ENCODE measurements at places on chromosomes 1 and 21.
A peak's percentile ranks its signal among the peaks of the same experiment; 100 is the strongest.

- DNase-seq = peak; percentile 53
Observed at GRCh38 chr1:107139833-107140702, 771 bp upstream of the NTNG1 start.

- DNase-seq = no peak
Observed at GRCh38 chr1:46806196-46807020, 7.6 kb downstream of the CYP4B1 start.

- no peak for DNase-seq
Observed at GRCh38 chr1:176529395-176530090, 66.6 kb downstream of the PAPPA2 start.

GRCh38 chr1:80369780-80370179 is 1363.2 kb upstream of the ADGRL4 start:
- DNase-seq = no peak

GRCh38 chr21:36265431-36265830 is 54.6 kb upstream of the MORC3 start:
- DNase-seq = no peak

DNA sequence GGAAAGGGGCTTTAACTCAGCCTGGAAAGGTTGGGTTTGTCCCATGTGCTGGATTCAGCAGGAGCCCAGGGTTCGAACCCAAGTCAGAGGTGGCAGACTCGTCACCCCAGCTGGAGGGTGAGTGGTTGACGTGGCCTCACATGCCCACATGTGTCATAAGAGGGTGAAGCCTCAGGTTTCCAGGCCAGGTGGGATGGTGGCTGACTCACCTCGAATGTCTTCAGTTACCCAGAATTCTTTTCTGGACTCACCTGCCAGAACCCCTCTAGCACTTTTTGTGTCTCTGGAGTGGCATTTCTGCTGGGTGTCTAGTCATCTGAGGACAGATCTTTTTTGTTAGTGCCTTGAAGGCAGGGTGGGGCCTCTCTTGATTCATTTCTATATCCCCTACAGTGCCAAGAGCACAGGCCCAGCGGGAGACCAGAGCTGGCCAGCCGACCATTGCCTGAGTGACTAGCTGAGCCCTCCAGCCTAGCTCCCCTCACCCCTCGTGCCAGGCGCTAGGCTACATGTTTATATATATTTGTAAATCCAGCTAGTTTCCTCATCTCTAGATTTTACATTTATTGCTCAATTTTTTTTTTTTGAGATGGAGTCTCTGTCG is 28.1 kb downstream of the IL6R start:
- DNase-seq = no peak

DNA sequence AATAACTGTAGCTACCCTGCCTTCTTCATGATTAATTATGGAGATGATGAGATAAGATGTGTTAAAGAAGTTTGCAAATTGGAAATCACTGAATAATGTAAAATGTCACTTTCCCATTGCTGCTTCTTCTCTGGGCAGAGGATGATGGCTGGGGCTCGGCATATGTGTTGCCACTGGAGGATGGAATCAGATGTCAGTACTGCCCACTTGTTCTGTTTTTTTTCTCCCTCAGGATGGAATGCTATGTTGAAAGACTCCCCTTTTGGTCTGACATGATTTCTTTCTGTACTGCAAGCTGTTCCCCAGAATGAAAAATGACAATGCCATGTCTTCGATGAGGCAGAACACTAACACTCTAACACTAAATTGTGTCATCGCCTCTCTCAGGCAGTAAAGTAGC is 373.9 kb upstream of the SPAG17 start:
- DNase-seq = no peak

GRCh38 chr1:28145728-28146127 is 30.8 kb downstream of the PTAFR start:
- DNase-seq = no peak

DNA sequence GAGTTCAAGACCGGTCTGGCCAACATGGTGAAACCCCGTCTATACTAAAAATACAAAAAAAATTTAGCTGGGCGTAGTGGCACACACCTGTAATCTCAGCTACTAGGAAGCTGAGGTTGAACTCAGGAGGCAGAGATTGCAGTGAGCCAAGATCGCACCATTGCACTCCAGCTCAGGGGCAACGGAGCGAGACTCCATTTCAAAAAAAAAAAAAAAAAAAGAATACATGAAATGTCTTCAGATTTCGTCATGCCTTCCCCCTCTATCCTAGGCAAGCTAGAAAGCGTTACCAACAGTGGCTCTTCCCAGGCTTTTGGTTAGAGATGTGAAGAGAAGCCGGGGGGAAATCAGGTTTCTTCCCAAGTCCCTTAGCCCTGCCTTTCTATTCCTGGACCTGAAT is 3.6 kb downstream of the TFF1 start:
- DNase-seq = no peak

GRCh38 chr1:58649555-58649954 is 50.3 kb downstream of the MYSM1 start:
- no peak for DNase-seq
